NB4 (cell line): ENCODE measurements at places on chromosomes 4 and X.
A peak's percentile ranks its signal among the peaks of the same experiment; 100 is the strongest.

DNA sequence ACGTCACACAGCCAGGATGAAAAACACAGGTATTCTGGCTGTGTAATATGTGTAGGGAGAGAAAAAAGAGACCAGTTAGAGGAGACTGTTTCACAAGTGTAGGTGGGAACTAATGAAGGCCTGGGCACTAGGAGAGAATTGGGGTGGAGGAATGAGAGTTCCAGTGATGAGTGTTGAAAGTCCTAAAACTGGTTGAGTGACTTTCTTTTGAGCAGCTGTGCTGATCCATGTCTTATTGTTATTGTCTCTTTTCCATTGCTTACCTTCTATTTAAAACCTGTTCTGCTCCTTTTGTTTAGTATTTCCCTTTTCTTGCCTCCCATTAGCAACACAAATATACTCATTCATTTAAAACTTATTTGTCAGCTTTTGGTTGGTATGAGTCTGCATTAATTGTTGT is 88.7 kb downstream of the PDLIM5 start:
- DNase-seq: no peak

- DNase-seq: no peak
Observed at GRCh38 chr4:40288566-40288965, 46.6 kb upstream of the CHRNA9 start.

DNA sequence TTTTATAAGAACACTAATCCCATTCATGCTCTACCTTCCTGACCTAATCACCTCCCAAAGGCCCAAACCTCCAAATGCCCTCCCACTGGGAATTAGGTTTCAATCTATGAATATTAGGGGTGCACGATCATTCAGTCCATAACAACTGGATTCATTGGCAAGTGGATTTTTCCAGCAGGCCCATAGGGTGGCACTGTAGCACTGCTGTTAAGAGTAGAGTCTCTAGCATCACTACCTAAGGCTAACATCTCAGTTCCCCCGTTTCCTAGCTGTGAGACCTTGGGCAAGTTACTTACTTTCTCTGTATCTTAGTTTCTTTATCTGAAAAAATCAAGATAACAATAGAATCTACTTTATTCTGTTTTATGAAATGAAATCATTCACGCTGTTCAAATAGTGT is 315.8 kb downstream of the STIM2 start:
- peak; percentile 58 for DNase-seq

- peak; percentile 53 for DNase-seq
Observed at GRCh38 chrX:8815460-8816065, 14.4 kb upstream of the FAM9A start.

GRCh38 chr4:40241941-40242340 is 45.1 kb downstream of the RHOH start:
- no peak for DNase-seq

DNA sequence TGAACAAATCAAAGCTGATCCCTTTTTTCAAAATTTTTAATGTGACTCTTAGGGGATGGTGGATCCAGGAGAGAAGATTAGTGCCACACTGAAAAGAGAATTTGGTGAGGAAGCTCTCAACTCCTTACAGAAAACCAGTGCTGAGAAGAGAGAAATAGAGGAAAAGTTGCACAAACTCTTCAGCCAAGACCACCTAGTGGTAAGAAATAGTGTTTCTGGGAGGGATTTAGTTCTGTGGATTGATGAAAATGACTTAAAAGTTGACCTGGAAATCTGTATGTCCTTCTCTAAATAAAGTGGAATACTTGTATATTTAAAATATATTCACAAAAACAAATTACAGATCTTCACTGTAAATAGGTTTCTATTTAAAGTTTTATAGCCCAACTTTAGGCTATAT is 29.2 kb downstream of the NUDT9 start:
- no peak for DNase-seq
